ENCODE measurements at places on chromosomes 11 and 22.

- DNase-seq: no peak
Observed at GRCh38 chr22:29069463-29069862, 3.4 kb upstream of the KREMEN1 start.

DNA sequence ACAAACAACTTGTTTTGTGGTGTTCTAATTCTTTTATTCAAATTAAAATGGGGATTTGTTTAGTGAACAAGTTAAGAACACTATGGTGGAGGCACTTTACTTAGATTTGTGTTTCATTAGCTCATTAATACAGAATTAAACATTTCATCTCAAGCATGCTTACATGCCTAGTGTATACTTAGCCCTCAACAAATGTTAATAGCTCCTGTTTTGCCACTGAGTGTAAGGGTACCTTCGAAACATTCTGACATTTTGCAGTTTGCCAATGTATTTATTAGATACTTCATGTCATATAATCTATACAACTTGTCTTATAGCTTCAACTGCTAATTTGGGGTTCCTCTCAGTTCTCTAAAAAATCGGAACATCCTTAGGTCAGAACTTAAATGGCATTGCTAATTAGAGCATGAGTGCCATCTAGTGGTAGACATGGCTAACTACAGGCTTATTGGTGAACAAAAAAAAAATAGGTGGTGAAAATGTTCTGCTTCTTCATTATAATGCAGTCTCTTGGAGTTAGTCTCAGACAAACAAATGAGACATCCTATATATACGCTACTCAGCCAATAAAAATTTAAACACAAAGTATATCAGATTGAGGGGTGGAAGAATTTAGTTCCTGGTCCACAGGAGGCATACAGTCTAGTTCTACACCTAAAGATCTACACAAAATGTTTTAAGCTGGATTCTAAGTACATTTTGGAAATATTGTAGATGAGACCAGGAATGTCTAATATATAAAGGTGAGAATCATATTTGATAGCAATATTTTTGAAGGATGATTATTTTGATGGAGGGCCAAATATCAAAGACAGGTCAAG lies 4.9 kb upstream of the CNTN5 start:
- peak; percentile 18 for DNase-seq

DNA sequence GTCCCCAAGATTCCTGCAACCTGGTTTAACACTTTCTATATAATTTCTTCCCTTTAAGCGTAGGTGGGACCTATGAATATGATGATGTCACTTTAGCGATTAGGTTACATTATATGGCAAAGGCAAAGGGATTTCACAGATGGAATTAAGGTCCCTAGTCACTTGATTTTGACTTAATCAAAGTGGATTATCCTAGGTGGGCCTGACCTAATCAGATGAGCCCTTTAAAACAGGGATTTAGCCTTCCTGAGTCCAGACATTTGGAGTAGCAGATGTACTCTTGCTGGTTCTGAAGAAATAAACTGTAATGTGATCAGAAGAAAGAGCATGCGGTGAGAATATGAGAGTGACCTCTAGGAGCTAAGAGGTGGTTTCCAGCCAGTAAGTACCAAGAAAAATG lies 67.8 kb upstream of the LIN7C start:
- DNase-seq: no peak

GRCh38 chr22:29539105-29539504 lies 14.5 kb downstream of the THOC5 start:
- DNase-seq: no peak

GRCh38 chr11:17475666-17476316 lies 854 bp downstream of the ABCC8 start:
- peak; percentile 18 for DNase-seq

GRCh38 chr22:38820020-38820419 lies 23.8 kb downstream of the NPTXR start:
- no peak for DNase-seq

DNA sequence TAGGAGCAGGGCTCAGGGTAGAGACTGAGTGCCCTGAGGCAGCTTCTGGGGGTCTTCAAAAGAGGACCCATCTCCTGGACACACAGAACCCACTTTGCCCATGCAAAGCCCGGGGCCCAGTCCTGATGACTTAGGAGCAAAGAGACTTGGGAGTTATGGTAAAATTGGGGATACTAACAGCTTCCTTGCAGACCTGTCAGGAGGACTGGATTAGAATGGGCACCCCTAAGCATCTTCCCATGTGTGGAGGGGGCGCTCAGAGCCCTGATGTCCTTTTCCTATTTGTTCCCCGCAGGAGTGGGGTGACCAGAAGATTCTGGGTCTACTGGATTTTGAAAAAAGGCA lies 100.0 kb downstream of the WNT7B start:
- DNase-seq: no peak

- DNase-seq: no peak
Observed at GRCh38 chr11:112753706-112754105, 207.5 kb upstream of the NCAM1 start.

Data from HEK293T (cell line).